ENCODE measurements at places on chromosomes 4 and X.

DNA sequence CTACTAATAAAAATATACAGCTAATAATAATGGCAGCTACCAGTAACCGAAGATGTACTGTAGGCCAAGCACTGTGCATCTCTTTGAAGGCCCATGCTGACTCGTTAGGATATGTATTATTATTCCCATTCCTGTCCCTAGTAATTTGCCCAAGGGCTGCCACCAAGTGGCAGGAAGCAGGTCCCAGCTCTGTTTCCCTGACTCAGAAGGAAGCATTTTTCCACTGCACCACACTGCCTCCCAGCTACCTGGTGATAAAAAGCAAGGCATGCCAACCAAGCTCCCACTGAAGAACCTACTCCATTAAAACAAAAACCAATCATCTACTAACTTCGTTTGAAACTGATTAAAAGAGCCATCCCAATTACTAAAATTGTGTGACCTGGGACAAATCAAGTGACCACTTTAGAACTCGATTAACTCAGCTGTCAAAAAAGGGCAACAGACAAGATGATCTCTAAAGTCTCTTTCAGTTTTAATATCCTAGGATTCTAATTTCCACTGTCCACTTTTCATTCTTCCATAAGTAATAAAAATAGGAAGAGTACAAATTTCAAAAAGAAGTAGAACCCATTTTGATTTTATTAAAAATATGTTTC lies 24.3 kb upstream of the PGM2 start:
- peak; percentile 51 for DNase-seq

- DNase-seq, result peak; percentile 79
Measured at GRCh38 chr4:137960371-137961050, 281.6 kb downstream of the SLC7A11 start.

DNA sequence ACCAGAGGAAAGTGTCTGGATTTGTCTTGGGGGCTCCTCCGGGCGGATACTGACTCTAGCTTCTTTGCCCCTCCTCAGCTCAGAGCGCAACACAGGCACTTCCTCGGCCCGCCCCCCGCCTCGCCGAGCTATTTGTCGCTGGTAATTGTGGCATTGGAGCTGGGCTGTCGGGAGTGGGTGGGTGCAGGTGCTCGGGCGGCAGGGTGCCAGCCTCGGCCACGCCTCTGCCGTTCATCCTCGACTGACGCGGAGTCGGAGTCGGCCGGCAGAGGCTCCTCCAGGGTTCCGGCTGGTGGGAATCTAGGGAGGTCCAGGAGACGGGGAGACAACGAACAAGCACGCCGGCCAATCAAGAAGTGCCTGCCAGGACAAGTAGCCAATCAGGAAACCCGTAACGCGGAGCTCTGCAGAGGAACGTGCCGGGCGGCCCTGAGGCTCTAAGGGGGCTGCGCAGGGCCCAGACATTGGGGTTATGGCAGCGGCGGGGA lies 3.9 kb upstream of the SYN1 start:
- DNase-seq, result peak; percentile 78

GRCh38 chr4:48841045-48841827 lies 10.3 kb downstream of the OCIAD1 start:
- no peak for DNase-seq

- no peak for DNase-seq
Measured at GRCh38 chr4:87913896-87914295, 61.6 kb upstream of the SPP1 start.
